Stimulated activated CD8-positive, alpha-beta memory T cell treated with anti-CD3 and anti-CD28 coated beads, Interleukin-4, amount 100 ng/mL, for 1 hour (primary cell): ENCODE measurements at places on chromosomes 6 and 20.

DNA sequence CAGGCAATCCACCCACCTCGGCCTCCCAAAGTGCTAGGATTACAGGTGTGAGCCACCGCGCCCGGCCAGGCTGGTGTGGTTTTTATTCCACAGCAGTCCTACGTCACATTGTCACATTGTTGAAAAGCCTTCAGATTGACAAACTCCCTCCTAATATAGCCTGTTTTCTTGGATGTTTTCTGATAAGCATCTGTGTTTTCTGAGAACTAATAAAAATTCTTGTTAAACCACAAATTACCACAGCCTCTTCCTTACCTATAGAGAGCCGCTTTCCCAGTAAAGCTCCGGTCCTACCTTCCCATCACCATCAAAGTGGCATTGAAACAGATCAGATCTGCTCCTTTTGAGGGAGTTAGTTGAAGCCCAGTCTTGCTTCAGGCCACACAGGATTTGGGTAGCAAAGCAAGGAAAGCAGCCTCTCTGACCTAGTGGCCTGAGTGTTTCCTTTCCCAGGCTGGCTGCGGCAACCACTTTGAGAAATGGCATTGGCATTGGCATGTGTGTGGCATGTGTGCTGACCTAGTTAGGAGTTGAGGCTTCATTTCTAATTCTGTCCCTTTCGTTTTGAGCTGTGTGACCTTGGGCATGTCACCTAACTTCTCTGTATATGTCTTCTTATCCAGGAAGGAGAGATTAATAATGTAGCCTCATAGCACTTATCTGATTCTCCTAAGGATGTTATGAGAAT is 1.7 kb upstream of the PKIG start:
- DNase-seq, result no peak

GRCh38 chr6:161268531-161269210 is 5.2 kb downstream of the AGPAT4 start:
- no peak for DNase-seq

DNA sequence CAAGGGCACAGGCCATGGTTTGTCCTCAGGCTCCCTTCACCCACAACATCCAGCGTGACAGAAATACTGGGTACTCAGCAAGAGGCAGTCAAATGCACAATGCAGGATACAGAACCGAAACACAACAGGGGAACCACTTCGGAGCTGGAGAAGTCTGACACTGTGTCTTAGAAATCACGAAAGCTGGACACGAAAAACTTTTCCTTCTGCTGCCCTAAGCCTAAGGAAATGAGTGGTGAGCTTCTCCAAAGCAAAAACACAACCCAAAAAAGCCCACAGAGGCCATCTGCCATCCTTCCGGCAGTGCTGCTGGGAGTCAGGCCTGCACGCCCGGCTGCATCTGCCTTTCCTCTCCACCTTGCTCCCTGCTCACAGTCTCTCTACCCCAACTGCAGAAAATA is 106.3 kb downstream of the SLC23A2 start:
- no peak for DNase-seq

DNA sequence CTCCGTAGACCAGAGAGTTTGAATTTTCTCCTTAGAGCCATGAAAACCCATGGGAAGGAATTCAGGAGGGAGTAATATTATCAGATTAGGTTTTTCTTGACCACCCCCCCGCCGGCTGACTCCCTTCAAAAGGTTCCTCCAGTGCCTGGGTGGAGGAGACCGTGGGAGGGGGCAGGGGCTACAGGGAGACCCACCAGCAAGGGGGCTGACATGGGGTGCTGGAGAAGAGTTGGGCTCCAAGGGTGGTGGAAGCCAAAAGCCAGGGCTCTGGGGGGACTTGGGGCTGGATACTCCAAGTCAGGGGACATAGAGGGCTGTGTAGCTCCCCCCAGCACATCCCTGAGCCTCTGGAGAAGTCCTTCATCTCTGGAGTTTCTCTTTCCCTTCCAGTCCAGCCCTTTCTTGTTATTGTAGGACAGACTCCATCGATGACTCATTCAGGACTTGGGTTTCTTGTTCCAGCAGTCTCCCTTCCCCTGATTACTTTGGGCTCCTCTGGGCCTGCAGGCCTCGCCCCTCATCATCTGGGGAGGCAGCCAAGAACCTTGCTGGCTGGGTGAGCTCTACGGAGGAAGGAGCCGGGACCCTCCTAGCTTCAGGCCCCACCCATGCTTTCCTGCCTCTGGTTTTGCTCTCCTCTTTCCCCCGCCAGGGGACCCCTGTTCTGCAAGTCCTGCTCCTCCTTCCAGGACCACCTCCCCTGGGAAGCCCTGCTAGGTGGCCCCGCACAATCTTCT is 10.5 kb upstream of the KIAA1755 start:
- no peak for DNase-seq

GRCh38 chr6:90387826-90388225 is 91.2 kb upstream of the BACH2 start:
- DNase-seq, result no peak

- DNase-seq, result no peak
Observed at GRCh38 chr20:2156666-2157624, 55.3 kb downstream of the STK35 start.

DNA sequence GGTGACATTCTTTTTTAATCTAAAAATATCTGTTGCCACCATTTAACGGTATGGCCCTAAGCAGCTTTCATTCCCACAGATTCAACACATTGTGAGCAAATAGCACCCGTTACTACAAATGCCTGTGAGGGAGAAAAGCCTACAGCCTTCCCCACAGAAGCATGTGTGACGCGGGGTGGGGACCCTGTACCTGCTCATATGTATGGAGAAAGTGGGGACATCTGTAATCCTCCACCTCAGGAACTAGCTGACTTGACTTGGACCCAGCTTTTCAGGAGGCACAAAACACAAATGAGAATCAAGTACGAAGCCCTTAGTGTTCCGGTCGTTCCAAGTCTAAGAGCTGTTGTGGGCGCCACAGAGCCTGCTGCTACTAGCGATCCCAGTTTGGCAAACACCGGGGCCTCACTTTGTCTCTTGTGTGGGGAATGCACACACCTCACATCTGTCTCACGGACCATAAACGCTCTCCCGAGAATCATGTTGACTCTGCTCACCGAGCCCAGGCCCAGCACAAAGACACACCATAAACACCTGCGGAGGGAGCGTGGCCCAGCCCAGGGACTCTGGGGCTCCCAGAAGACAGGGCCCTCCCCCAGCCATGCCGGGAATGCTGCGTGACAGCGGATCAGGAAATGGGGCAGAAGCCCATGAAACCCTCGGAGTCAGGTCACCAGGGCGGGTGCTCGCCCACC is 21.6 kb downstream of the DLL1 start:
- no peak for DNase-seq

DNA sequence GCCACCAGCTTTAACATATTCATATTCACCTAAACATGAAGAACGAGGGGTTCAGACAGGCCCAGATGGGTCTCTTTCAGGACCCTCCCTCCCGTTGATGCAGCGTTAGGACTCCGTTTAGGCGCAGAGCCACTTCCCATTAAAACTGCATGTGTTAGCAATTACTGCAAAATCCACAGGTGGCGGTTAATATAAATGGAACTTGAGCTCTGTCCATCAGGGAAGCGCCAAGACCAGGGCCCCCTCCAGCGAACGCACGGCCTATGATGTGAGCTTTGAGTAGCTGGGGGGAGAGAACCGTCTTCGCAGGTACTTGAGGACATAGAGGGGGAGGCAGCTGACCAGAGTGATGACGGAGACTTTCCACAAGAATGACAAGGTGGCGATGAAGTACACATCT is 58.4 kb upstream of the NFATC2 start:
- DNase-seq, result no peak

GRCh38 chr20:41358717-41359116 is 7.9 kb downstream of the EMILIN3 start:
- DNase-seq, result no peak

DNA sequence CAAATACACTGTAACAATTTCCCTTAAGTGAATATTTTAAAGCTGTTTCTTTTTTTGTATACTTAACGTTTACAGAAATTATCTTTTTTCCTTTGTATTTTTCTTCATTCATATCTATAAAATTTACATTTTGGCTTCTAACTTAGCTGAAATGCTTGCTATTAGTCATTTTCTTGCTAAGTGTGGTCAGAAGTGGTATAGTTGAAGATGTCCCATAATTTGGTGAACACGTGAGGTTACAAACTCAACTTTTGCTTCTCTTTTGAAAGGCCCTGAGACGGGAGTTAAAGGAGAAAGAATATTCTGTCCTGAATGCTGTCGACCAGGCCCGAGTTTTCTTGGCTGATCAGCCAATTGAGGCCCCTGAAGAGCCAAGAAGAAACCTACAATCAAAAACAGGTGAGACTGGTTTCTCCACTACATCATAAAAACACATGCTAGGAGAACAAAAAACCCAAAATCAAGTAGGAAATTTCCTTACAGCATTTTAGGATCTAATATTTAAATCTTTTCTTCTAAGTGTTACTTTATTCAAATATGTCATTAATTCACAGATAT is 445.0 kb downstream of the UTRN start:
- DNase-seq, result no peak

DNA sequence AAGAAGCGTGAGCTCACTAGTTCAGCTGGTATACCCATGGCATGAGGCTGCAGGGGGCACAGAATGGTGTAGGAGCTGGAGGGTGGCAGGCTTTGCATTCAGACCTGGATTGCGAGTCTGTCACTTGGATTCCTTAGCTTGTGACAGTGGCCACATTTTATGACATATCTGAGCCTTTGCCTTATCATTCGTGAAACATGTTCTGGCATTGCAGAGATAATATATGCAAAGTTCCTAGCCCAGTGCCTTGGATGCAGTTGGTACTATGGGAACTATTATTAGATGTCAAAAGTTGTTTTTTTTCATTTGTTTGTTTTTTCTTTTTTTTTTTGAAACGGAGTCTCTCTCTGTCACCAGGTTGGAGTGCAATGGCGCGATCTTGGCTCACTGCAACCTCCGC is 230.7 kb upstream of the PRDM1 start:
- no peak for DNase-seq

- DNase-seq, result no peak
Observed at GRCh38 chr6:116405652-116406356, 35.1 kb downstream of the DSE start.

GRCh38 chr20:44954211-44954610 is 6.0 kb downstream of the TOMM34 start:
- DNase-seq, result no peak
